ENCODE measurements at places on chromosomes 12 and 14.
A peak's percentile ranks its signal among the peaks of the same experiment; 100 is the strongest.

DNA sequence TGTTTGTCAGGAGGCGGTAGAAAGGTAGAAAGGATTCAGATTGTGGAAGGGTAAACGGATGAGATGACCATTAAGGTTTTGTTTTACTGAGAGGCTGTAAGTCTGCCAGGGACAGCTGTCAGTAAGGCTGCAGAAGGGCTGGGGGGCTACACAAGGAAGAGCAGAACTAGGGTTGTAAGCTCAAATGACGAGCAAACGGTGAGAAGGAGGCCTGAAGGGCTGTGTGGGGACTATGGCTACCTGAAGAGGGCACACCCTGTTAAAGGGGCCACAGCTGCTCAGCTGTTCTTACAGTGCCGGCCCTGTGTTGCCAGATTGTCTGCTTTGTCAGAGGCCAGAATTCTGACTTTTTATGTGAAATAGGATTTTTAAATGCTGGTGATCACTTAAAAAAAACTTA, 19.1 kb downstream of the VASH1 start:
- DNase-seq: no peak

DNA sequence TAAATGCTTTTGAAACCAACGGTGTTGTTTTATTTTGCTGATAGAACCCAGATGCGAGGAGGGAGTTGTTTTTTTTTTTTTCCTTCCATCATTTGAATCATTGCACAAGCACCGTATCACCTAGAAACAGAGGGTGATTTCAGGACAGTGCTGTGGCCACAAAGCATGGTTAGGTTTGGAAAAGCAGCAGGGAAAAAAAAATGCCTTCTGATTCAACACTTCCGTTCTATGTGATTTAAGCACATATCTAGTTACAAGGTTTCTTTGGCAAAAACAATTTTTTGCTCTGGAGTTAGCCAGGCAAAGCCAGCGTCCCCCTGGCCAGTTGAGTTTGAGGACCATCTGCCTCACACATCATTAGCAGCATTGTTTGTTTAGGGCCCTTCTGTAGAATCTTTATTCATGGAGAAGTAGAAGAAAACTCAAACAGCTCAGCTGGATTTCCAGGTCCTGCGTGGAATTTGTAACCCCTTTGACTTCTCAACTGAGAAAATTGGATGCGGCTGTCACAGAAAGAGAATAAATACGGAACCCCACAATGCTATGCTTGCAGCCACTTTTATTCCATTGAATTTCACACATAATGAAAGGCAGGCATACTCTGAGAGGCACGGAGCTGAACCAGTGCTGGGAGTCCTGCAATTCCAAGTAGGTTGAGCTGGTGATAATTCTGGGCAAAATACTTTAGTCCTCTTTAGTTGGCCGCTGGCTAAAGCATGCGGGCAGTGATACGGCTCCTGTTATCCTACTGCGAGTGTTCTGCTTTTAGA, 17.0 kb upstream of the WNT5B start:
- no peak for DNase-seq

DNA sequence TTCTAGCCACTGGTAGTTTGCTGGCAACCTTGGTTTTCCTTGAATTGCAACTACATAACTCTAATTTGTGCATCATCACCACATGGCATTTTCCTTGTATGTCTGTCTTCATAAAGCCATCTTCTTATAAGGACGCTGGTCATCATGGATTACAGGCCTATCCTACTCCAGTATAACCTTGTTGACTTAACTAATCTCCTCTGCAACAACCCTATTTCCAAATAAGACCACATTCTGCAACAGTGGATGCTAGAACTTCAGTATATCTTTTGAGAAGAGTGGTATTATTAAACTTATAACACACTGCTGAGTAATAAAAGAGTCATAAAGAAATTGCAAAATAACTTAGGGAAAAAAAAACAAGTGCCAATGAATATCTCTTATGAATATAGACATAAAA, 511.8 kb upstream of the FOXG1 start:
- DNase-seq: no peak

GRCh38 chr12:23140710-23141109, 515.7 kb downstream of the ETNK1 start:
- no peak for DNase-seq

DNA sequence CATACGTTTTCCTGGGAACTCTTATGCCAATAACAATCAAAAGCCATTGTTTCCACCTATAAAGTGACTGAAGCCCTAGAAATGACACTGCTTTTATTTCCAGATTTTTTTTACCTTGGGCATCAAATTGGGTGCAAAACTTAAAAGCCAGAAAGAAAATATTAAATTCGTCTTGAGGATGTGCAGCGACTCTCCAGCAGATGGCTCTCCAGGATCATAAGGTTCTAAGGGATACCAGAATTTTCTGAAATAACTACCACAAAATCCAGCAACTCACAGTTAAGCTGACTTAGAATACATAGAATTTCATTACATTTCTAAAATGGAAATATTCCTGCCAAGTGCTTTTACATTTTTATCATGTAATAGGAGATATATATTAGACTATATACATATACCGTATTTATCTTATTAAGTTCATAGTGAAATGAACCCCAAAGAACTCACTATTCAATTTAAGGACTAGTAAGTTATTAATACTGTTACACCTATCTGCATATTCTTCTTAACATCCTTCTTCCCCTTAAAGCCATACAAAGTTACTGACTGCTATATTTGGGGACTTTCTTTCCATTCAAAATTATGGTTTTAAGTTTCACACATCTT, 44.0 kb downstream of the ARMH4 start:
- DNase-seq: peak; percentile 39

DNA sequence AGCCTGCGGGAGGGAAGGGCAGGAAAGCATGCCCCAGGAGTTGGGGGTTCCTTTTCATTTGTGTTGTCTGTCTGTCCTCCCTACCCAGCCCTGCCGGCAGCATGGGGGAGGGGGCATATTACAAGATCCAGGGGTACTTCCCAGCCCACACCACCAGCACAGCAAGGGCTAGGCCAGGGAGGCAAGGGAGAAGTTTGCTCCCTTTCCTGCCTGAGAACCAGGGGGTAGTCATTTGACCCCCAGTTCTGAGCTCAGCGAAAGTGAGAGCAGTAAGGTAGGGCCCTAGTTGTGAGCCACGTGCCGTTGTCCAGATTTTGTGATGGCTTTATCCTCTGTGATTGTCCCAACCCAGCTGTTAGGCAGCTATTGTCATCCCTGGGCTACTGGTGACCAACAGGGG, 364.7 kb downstream of the BCL11B start:
- no peak for DNase-seq

DNA sequence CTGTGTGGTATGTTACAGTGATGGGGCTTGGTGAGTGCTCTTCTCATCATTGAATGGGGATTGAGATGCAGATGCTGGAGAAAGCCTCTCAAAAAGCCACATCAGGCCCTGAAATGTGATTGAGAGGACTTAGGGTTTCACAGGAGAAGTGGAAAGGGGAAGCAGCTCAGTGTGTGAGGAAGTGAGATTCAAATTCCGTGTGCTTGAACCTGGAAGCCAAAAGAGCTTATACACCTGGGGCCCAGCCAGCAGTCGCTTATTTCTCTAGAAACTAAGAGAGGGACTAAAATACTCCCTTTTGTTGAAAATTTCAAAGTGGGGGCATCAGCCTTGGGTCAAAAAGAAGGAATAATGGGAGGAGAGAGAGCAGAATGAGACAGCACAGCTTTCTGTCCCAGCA, 39.1 kb upstream of the GZMB start:
- no peak for DNase-seq

GRCh38 chr12:29711381-29711780, 72.4 kb downstream of the TMTC1 start:
- DNase-seq: no peak

DNA sequence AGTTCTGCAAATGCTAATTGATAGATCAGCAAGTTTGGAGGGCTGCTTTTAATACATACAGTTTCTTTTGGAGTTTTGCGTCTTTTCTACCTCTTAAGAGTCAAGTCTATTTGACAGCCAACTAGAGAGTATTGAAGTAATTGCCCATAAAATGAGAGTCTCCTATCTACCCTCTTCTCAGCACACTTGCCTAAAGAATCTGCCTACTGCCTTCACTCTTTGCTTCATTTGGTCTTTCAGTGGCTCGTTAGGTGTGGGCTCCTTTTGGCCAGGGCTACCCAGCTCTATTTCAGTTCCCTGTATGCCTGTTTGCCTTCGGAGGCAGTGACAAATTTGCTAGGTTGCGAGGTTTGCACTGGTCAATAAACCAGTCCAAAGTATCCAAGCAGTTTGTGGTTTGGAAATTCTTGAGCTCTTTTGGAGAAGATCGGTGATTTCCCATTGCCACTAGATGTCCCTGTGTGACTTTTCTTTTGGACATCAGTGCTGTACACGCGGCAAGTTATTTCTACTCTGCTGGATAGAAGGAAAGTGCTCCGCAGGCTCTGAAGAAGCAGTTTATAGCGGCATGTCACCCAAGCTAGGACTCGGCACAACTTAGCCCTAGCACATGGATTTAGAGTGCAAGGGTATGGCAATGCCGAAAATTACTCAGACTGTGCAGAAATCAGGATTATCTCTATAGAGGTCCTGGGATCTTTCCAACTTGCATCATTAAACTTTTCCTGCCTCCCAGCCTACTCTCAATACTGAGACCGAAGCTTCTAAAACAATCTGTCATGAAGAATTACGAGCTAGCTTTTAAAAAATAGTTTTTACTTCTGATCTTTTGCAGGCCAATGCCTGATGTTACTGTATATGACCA, 38.6 kb downstream of the MGST1 start:
- no peak for DNase-seq

- DNase-seq: no peak
Measured at GRCh38 chr14:51396222-51396815, 156.3 kb downstream of the TMX1 start.

DNA sequence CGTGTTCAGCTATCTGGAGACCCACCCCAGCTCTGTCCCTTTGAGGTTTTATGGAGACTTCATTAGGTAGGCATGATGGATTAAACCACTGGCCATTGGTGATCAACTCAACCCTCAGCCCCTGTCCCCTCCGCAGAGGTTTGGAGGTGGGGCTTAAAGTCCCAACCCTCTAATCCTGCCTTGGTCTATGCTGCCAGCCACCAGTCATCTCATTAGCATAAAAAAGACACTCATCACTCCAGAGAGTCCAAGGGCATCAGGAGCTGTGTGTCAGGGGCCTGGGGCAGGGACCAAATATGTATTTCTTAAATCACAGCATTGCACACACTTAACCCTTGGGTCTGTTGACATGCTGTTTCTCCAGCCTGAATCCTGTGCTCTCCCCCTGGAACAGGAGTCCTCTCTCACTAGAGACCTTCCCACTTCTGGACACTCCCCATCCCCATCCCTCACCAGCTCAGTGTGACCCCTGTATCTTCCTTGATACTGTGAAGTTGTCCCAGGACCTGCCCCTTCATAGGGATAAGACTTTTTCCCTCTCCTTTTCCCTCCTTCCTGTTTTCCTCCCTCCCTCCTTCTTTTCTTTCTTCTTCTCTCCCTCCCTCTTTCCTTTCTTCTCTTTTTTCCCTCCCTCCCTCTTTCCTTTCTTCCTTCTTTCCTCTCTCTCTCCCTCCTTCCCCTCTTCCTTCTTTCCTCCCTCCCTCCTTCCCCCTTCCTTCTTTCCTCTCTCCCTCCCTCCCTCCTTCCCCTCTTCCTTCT, 54.7 kb upstream of the CLMN start:
- DNase-seq: no peak

GRCh38 chr12:49456131-49456679, 82.6 kb upstream of the KCNH3 start:
- DNase-seq: no peak

GRCh38 chr14:51333299-51333698, 93.3 kb downstream of the TMX1 start:
- no peak for DNase-seq

- peak; percentile 71 for DNase-seq
Measured at GRCh38 chr12:119938049-119938667, 50.9 kb upstream of the BICDL1 start.

GRCh38 chr14:32694795-32695449, 243.8 kb upstream of the NPAS3 start:
- DNase-seq: no peak

DNA sequence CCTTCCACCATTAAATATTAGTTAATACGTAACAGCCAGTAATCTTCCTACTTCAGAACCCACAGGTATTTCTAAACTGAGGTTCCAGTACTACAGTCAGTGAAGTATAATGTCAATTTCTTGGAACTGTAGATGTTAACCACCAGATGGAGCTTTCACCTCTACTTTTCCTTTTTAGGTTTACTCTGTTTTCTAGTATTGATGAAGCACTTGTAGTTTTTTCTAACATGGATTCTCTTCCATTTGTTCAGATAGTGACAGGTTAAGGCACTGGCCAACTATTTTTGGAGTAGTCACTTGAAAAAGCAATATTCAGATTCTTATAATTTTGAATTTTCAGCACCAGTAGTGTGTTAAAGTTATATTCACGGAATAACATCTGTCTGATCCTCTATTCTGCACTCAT, 4.6 kb upstream of the SEC23A start:
- DNase-seq: no peak

DNA sequence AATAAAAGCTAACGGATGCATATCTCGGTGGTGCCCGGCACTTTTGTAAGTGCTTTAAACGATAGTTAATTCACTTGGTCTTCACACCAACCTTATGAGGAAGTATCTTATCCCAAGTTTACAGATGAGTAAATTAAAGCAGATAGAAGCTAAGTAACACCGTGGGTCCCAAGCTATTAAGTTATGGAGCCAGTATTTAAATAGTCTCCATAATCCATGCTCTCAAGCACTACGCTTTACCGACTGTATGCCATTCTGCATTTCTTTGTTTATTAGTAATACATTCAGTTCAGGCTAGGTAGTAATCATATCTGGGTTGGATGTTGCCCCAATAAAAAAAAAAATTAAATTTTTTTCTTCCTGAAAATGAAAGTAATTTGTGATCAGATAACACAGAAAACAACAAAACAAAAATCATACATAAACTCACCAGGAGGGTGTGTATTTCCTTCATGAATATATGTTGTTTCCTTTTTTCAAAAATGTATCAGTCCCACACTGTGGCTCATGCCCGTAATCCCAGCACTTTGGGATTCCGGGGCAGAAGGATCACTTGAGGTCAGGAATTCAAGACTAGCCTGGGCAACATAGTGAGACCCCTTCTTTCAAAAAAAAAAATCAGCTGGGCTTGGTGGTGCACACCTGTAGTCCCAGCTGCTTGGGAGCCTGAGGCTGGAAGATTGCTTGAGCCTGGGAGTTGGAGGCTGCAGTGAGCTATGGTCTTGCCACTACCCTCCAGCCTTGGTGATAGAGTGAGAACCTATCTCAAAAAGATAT, 1.4 kb upstream of the M6PR start:
- DNase-seq: no peak

DNA sequence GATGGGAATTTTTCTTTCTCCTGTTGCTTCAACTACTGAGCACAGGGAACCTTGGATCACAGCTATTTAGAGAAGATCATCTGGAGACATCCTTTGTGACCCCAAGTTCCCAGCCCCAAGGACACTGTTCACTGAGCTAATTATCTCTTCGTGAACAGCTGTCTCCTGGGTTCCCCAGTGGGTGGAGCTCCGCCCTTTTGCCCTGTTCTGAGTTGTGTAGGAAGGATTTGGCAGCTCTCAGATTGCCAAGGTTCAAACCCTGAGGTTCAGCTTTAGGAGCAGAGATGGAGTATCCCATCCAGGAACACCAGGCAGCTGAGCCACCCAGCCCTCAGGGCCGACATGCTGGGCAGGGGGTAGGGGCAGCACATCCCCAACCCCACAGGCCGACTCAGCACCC, 32.0 kb downstream of the NGB start:
- no peak for DNase-seq
